NCI-H1417 treated with DMSO at 0.1 percent for 48 hours (cell line): ENCODE measurements at places on chromosomes 3 and 15.

- DNase-seq: no peak
Measured at GRCh38 chr15:55357774-55358173, 38.8 kb downstream of the PIGB start.

- DNase-seq: no peak
Measured at GRCh38 chr3:70531063-70531657, 218.7 kb upstream of the MDFIC2 start.

GRCh38 chr3:14077310-14077709 lies 47.4 kb downstream of the CHCHD4 start:
- no peak for DNase-seq

DNA sequence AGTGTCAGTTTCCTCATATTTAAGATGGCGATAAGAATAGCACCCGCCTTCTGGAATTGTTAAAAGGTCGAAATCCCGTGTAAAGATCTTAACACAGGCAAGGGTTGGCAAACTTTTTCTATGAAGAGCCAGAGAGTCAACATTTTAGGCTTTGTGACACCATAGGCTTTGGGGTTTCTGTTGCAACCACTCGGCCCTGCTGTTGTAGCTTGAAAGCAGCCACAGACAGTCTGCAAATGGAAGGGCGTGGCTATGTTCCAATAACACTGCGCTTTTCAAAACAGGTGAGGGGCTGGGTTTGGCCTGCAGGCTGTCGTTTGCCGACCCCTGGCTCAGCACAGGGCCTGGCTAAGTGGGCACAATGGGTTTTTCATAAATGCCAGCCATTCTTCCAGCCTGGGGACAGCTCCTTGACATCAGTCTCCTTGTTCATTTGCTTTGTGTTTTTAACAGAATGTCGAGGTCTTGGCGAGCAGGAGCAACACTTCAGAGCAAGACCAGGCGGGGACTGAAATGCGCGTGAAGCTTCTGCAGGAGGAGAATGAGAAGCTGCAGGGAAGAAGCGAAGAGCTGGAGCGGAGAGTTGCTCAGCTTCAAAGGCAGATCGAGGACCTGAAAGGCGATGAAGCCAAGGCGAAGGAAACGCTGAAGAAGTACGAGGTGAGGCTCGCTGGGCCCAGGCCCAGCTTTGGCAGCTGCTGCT lies 75.2 kb upstream of the MYZAP start:
- no peak for DNase-seq

DNA sequence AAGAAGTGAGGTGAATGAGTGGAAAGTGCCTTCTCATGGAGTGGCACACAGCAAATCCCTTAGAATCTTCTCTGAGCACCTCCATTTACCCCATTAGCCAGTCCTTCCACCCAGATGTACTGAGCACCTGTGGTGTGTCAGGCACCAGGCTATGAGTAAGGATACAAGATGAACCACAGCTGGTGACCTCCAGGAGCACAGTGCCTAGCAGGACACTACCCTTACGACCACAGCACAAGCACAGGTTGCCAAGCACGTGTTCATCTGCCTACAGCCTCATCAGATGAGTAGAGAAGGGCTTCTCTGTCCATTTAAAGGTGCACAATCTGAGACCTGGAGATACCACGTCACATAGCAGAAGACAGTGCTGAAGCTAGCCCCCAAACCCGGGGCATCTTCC lies 6.2 kb downstream of the MYLK start:
- no peak for DNase-seq

- DNase-seq: no peak
Measured at GRCh38 chr3:112739252-112739965, 98.5 kb upstream of the CCDC80 start.

- no peak for DNase-seq
Measured at GRCh38 chr3:28624084-28624483, 275.5 kb upstream of the AZI2 start.
